AG09319 (cell line): ENCODE measurements at places on chromosomes 2 and 18.

DNA sequence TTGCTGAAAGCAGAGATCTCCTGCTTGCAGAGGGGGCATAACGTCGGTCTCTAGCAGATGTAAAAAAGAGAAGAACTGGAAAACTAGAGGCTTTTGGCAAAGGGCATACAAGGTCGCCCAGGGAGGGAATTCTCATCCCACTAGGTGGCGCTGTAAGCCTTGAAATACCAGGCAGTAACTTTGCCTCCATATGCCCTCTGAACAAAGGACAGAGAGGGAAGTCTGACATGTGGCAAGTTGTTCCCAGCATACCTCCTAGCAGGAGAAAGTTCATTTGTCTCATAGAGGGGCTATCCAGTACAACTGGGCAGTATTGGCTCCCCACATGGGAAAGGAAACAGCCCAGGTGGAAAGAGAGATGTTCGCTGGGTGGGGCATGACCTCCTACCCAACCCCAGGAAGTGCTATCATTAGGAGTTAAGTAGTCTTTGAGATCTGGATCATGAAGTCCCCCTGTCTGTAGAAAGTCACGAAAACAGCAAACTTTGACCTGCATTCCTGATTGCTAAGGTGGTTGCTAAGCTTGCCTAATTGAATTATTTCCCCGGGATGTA is 39.9 kb downstream of the STK17B start:
- no peak for DNase-seq

DNA sequence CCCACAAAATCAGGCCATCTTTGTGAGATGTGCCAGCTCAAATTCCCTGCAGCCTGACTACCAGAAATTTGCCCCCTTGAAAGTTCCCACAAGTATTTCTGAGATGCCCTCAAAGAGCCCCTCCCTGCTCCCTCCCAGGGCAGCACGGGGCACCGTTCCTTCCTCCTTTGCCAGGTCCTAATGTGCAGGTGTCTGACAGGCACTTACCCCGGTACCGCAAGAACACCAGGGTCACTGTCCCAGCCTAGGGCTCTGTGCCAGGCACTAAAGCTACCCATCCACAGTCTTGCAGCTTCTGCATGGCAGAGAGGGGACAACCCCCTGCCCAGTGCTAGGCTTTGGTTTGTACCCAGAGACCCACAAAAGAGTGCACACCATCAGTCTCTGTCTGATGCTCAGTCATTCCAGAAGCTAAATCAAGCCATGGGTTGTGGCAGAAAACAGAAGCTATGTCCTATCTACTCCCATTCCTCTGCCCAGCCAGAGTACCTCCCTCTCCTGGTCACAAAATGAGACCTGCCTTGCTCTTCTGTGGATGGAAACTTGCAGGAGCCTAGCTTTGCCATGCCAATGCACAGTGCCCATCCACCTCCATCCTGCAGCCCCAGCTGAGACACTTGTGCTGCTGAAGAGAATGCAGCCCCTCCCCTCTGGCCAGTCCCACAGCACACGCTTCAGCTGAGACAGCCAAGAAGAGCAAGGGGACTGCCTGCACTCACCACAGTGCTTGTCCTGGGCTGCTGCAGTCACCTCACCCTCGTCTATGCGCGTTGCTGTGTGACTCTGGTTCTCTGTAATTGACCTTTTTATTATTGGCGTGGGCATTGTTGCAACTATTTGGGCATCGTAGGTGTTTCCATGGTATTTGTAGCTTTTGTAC is 48.7 kb downstream of the INPP5D start:
- DNase-seq, result no peak

DNA sequence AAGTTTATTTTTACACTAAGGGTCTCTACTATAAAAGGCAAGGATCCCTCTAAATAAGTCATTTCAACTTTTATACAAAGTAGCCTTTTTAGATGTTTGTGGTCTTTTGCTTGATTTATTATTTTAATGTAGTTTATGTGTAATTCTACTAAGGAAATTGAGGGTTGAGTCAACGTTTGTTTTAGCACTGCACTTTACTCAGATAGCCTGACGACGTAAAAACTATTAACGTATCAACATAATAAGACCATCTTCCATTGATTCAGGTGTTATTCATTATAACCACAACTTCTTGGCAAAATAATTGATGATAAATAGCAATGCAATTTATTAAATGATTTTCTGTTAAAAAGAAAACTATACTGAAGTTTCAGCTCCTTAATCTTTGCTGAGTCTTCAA is 1103.6 kb upstream of the ACVR2A start:
- no peak for DNase-seq

DNA sequence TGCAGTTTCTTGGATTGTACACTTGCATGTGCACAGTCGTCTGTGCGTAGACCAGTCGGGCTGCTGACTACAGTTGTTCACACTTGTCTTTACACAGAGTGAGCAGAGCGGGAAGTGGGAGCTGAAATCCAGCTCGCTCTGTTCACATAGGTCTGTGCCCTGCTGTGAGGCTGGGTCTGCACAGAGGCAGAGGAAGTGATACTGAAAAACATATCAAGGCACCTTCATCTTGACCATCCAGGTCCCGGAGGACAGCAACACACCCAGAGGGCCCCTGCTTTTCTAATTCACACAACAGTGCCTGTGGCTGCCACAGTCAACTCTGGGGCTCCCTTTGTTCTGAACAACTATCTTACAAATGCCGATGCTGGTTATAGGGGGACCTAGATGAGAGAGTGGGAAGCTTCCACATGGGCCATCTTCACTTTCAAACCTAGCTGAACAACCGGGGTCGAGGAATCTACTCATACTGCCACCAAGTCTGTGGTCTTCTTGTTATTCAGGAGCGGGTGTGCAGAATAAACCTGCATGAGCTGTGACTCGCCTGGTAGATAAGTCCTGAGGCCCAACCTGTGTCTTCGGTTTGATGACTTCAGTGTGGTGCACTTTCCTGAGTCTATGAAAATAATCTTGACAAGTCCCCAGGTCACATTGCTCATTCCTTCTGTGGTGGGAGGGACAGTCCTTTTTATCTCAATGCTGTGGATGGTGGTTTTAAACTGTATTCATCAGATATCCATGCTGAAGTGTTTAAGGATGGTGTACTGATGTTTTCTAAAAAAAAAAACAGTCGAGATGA is 3.5 kb upstream of the ADNP2 start:
- no peak for DNase-seq

DNA sequence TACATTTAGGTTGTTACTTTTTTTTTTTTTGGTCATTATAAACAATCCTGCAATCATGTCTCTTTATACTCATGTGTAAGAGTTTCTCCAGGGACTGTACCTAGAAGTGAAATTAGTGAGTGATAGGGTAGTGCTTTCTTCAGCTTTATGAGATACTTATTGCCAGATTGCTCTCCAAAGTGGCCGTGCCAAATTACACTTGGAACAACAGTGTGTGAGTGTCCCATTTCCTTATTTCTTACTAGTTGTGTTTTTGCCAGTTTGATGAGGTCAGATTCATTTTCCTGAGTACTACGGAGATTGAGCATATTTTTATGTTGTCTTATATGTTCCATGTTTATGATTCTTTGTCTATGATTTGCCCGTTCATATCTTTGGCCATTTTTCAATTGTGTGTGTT is 39.2 kb downstream of the GALNT1 start:
- DNase-seq, result no peak

DNA sequence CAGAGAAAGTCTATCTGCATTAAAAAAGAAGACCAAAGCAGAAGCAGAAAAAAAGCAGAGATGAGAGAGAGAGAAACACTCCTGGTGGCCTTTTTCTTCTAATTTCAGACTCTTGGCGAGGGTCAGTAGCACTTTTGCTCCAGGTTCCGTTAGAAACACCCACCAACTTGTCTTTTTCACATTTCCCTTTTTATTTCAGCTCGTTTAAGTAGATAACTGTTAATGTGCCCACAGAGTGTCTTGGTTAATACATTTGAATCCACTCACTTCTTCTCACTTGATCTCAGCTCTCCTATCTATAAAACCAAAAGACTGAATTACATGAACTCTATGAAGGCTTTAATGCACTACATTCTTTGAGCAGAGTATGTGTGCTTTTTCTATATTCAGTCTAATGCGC is 63.1 kb downstream of the AAK1 start:
- DNase-seq, result no peak

DNA sequence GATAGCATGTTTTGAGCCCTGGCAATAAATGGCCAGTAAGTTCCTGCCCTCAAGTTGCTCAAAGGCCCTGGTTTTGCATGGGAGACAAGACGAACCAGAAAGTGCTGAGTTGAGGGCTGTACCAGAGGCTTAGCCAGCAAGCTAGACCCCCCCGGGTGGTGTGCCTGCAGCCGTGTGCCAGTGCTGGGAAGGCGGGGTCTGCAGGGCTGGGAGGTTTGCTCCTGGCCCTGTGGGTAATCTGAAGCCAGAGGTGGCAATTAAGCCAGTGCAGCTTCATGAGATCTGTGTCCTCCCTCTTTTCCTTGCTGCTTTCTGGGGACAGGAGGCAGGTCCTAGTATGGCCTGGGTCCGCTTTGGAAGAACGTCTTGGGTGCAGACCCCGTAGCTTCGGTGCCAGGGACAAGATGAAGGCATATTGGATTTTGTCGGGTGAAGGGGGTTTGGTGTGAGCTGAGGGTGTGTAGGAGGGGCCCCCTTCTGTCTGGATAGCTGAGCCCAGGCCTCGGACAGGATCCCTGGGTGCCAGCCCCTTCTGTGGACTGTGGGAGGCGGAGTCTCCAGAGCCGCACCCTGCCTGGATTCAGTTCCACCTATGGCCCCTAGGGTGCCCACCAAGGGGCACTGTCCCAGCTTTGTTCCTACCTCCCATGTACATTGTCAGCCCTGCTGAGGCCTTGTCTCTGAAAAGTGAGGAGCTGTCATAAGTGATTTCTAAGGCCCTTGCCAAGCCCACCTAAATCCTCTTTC is 15.6 kb downstream of the ATOH8 start:
- no peak for DNase-seq

DNA sequence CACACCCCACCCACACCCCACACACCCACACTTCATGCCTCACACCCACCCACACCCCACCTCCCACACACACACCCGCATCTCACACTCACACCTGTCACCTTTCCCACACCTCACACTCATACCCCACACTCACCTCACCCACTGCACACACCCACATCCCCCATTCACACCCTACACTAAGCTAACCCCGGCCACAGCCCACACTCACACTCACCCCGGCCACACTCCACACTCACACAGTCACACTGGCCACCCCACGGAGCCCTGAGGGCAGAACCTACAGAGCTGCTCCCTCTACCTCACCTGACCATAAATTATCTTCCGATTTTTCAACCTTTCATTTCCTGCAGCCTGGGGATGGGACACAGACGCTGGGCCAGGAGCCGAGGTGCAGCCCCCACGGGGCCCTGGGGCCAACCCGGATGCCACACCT is 241.3 kb downstream of the HDAC4 start:
- no peak for DNase-seq
